Vagina (tissue), 2 donors: ENCODE measurements at places on chromosomes 13 and 19.

- no peak for DNase-seq
These were observed 546.2 kb downstream of the SLITRK5 start for GRCh38 chr13:88217372-88217771.

DNA sequence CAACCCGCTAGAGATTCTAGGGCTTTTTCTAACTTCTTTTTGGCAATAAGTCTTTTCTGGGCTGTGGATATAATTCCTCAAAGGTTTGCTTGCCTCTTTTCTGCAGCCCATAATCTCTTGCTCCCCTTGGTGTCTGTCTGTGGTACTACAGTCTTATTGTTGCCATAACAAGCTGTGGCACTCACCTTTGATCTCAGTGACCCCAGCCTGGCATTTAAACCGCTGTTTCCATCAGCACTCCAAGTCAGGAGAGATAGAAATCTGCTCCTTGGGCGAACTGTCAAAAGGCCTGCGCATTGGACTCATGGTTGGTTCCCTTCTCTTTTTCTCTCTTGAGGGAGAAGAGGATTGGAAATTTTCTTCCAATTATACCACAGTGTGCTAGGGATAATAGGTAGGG is 14.5 kb upstream of the MPHOSPH8 start:
- no peak for DNase-seq

- no peak for DNase-seq
These were observed 17.7 kb downstream of the CRX start for GRCh38 chr19:47839411-47839810.

- no peak for DNase-seq
These were observed 1.5 kb downstream of the UNC13A start for GRCh38 chr19:17686592-17687024.

GRCh38 chr19:45687599-45687998 is 4.2 kb downstream of the SNRPD2 start:
- DNase-seq, result no peak

GRCh38 chr19:46063201-46063600 is 22.4 kb upstream of the IGFL4 start:
- DNase-seq, result no peak

GRCh38 chr13:74443631-74444030 is 309.4 kb upstream of the KLF12 start:
- no peak for DNase-seq

GRCh38 chr13:35343417-35343816 is 133.1 kb downstream of the MAB21L1 start:
- DNase-seq, result no peak

- DNase-seq, result no peak
These were observed 180.8 kb downstream of the SPRY2 start for GRCh38 chr13:80160110-80160509.

- no peak for DNase-seq
These were observed 9.9 kb downstream of the LMTK3 start for GRCh38 chr19:48501494-48502349.

DNA sequence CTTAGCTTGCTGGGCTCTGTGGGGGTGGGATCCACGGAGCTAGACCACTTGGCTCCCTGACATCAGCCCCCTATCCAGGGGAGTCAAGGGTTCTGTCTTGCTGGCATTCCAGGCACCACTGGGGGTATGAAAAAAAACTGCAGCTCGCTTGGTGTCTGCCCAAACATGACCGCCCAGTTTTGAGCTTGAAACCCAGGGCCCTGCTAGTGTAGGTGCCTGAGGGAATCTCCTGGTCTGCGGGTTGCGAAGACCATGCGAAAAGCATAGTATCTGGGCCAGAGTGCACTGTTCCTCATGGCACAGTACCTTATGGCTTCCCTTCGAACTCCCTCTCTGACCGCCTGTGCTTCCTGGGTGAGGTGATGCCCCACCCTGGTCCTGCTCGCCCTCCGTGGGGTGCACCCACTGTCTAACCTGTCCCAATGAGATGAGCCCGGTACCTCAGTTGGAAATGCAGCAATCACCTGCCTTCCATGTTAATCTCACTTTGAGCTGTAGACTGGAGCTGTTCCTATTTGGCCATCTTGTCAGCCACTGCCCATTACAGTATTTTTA is 120.8 kb upstream of the TNFSF11 start:
- no peak for DNase-seq

DNA sequence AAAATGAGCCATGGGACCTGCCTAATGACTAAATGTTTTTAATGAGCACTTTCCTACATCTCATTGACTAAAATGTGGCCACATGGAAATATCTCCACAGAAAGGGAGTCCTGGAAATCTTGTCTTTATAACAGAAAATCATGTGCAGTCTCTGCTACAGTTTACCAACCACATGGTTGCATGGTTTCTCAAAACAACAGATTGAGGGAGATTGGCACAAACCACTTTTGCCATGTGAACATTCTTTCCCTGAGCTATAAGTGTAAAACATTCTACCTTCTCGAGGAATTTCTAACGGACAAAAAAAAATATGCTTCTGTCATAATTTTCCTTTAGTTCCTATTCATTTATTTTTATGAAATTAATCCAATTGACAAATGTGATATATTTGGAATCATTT is 218.9 kb upstream of the SLITRK5 start:
- no peak for DNase-seq

GRCh38 chr19:1473085-1473851 is 5.7 kb downstream of the C19orf25 start:
- DNase-seq, result no peak

GRCh38 chr13:34039678-34040077 is 221.7 kb downstream of the RFC3 start:
- no peak for DNase-seq

DNA sequence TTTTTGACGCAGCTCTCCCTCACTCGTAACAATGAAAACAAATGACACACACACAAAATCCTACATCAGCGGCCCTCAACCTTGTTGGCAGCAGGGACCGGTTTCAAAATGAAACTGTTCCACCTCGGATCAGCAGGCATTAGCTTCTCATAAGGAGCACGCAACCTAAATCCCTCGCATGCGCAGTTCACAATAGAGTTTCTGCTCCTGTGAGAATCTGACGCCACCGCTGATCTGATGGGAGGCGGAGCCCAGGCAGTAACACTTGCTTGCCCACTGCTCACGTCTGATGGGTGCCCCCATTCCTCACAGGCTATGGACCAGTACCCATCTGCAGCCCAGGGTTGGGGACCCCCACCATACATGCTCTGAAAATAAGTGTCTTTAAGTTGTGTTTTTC is 43.4 kb downstream of the DHRS12 start:
- DNase-seq, result no peak
